NCI-H146 (cell line): ENCODE measurements at places on chromosomes 3 and 15.

DNA sequence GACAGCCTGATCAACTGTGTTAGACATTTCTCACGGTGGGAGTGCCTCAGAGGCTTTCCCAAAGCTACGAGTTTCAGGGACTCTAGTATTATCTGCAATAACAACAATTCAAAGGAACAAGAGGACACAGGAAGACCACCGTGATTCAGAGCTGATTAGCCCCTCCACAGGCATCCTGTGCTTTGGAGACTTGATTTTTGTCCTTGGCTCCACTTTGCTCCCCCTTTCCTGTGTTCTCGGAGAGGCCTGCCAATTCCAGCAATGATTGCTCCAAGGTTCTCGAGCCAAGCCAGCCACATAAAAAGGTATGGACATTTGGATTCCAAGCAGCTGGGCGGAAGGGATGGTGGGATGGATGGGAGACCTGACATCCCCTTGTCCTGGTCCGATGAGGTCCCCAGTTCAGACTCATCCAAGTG lies 14.3 kb downstream of the EHD4 start:
- DNase-seq = no peak

DNA sequence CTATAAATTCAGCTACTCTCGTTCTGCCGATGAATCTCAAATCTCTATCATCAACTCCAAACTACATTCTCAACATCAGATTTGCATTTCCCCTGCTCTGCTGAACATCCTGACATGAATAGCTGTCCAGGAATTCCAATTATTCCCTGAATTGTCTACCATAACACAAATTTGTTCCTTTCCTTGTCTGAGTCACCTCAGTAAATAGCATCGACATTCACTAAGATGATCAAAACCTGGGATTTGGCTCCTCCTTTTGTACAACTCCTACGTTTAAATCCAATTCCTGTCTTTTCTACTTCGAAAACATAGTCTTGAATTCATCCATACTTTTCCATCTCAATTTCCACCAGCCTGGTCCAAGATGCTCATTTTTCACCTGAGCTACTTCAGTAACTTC lies 107.0 kb downstream of the GREM1 start:
- DNase-seq = no peak

DNA sequence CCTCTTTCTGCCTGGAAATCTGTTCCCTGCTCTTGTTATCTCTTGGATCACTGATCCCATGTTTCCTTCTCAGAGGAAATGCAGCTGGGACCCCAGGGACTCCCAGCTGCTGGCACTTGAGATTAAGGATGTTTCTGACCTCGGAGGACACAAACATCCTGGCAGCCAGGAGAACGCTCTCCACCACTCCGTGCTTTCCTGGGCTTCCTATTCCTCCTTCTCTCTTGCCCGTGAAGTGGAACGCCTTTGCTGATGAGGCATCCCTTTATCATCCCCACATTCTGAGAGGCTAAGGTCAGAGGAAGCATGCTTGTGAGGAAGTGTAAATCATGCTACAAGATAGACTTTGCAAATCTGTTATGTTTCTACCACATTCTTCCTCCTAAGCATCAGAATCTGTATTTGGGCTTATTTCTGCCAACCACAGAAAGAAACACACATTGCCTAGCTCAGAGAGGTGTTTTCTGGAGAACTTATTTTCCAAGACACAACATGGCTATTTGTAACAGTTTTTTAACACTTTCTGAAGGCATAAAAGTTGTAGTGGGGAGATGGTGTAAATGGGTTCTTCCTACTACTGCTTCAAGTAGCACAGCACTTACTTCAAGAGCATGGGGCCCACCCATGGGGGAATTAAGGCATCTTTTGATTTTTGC lies 25.6 kb upstream of the LDHAL6B start:
- no peak for DNase-seq

DNA sequence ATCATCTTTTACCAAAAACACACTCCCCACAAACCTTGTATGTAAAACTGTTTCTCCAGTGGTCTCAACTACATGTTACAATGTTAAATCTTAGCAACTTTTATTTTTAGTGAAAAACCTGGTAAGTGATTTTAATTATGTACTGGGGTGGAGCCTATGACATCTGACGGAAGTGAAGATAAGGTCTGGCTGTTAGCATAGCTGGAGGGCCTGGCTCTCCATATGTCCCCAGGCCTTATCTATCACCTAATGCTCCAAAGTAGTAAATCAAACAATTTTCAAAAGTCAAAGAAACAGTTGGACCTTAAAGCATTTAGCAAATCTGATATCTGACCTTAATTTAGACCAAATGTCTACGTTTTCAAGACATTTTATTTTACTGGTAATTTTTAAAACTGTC lies 173.6 kb upstream of the SMAD3 start:
- DNase-seq = peak; percentile 10

GRCh38 chr3:14391033-14391432 lies 11.4 kb upstream of the SLC6A6 start:
- peak; percentile 81 for DNase-seq

GRCh38 chr3:111283165-111283564 lies 211.5 kb downstream of the NECTIN3 start:
- no peak for DNase-seq

GRCh38 chr3:150921209-150921608 lies 16.0 kb upstream of the MINDY4B start:
- DNase-seq = no peak

DNA sequence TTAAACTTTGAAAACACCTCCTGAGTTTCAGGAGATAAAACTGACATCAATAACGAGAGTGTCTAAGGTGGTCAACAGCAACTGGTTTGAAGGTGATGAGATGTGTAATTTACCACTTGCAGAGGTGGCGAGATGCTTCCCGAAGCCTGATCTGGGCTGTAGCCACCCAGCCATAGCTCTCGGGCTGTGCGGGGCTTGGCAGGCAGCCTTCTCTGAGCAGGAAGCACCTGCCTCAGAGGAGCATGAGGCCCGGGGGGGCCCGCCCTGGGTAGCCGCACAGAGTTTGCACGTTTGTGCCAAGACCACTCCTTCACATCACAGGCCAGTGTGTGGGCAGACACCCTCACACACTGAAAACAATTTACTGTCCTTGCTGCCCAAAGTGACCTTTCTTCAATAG lies 220.3 kb downstream of the CACNA2D3 start:
- DNase-seq = peak; percentile 72

DNA sequence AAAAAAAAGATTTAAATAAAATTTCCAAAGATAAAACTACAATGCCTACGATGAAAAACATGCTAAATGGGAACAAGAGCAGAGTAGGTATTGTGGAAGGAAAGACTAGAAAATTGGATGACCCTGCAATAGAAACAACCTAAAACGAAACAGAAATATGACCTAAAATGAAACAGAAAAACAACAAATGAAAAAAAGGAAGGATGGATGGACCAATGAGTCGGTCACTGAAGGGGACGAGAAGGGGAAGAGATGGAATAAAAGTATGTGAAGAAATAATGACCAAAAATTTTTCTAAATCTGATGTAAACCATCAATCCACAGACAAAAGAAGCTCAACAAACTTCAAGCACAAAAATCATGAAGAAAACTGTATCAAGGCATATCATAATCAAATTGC lies 44.8 kb downstream of the TBC1D2B start:
- DNase-seq = no peak

DNA sequence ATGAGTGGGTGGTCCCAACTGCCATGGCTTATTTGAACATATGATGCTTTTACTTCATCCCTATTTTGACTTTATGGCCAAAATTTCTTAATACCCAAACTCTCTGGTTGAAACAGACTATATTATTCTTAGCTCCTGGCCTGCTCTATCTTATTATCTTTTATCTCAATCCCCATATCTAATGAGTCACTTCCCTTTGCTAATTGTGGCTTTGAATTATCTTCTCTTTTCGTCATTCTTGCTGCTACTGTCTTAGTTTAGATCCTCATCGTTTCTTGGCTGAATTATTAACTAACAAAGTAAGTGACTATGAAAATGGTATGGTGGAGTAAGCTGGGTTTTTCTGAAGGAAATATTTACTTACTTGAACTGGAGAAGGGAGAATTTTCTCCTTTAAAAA lies 28.2 kb upstream of the DNAJC19 start:
- no peak for DNase-seq

- no peak for DNase-seq
These were observed 66.8 kb upstream of the RASGRP1 start for GRCh38 chr15:38631119-38632075.

- peak; percentile 49 for DNase-seq
These were observed 63.2 kb upstream of the LPP start for GRCh38 chr3:188090620-188091309.
